ENCODE measurements at places on chromosomes 1 and 21. TPM values are rescaled to one million over a fixed set of nuclear protein-coding genes. Genes with fewer than 3 reads are reported as not detected.

- peak; percentile 88 for DNase-seq
Observed at GRCh38 chr1:41498804-41499203, 14.3 kb upstream of the EDN2 start.

- DNase-seq, result no peak
Observed at GRCh38 chr1:107990606-107991005, 25.6 kb upstream of the VAV3 start.

DNA sequence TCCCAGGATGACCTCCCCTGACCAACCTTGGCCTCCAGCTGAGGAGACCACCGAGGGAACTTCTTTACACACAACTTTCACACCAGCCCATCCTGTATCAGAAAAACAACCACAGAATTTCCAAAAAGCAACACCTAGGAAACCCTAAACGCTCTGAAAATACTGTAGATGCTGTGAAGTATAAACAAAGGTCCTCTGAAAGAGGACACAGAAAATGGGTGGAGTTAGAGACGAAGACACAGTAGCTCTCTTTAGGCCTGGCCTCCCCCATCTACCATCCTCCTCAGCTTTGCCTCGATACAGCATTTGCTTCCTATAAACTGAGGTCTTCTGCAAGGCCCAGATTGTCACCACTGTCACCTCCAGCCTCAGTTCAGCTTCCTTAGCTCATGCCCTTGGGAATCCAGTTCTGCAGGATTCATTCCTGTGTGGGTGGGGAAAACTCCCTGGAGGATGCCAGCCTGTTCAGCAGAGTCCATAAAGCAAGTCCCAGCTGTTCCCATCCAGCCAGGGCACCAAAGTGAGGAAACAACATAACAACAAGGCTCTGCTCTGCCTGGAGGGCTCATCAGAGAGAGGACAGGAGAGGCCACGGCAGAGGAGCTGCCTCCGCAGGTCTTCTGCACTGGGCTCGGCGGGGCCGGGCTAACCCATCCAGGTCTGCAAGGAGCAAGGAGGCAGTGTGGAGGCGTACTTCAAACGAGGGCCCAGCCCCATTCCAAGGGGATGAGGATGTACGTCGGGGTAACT lies 15.0 kb downstream of the PIK3C2B start:
- peak; percentile 74 for DNase-seq

DNA sequence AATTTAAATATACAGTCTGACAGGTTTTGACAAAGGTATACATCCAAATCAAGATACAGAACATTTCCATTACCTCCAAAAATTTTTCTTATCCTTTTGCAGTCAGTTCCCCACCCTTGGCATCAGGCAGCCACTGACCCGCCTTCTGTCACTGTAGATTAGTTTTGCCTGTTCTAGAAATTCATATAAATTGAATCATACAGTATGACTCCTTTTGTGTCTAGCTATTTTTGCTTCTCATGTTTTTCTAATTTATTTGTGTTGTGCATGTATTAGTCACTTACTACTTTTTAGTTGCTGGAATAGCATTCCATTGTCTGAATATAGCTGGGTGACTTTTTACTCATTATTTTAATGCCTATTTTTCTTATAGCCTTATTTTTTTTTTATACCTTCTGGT lies 3.8 kb downstream of the UTP25 start:
- no peak for DNase-seq

GRCh38 chr21:42148584-42148983 lies 70.4 kb upstream of the ABCG1 start:
- DNase-seq, result no peak

- DNase-seq, result no peak
Observed at GRCh38 chr21:33708874-33709273, 66.6 kb downstream of the ITSN1 start.

GRCh38 chr1:12478612-12478985 lies 139.4 kb downstream of the DHRS3 start:
- DNase-seq, result peak; percentile 41

DNA sequence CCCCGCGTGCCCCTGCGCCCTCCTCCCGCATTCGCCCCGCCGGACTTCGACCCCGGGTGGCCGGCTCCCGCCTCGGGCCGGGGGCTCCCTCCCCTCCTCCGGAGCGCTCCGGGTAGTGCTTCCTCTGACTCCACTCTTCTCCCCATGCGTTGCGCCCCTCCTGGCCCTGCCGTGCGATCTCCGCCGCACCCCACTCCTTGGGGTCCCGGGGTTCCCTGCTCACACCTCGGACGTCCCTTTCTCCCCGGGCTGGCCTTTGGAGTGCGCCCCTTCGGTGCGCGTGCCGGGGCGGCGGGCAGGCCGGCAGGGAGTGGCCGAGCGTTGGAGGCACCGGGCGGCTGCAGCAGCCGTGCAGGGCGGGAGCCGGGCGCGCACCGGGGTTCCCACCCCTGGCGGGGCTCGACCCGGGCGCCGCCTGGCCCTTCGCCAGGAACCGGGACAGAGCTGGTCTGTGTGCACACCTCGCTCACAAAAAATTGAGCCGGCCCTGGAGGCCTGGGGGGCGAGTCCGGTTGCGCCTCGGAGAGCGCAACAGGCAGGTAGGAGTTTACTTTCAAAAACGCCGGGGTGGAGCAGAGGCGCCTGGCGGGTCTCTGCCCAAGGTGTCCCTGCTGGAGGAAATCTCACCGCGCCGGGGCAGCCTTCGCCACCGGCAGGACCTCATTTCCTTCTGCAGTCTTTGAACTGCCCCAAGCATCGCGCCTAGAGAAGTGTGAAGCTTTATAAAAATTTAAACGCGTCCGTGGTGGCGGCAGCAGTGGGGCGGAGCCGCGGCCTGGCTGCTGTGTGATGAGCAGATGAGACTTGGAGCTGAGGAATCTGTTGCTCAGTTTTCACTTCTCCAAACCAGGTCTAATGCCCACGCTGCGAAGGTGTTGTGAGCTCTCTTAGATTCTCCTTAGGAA lies 650 bp downstream of the VANGL1 start:
- peak; percentile 69 for DNase-seq

DNA sequence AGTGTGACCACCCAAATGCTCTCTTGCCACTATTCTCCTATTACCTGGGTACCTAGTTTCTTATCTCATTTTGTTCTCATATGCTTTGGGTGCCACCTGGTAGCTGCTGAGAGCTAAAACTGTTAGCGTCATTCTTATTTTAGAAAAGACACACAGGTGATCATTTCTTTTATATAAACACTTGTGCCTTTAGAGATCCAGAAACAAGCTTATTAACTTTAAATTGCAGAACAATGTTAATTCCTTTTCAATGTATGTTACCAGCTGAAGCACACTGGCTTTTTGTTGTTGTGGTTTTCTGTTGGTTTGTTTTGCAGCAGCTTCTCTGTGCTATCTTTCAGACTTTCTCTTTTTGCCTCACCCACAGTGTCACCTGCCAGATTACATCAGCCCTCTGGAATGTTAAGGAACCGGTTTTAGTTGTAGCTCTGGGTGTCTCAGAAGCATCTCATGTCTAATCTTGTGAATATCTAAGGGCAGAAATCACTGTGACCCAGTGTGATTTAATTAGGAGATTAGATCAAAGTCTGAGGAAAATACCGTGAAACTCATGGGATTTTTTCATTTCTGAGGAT lies 43.4 kb upstream of the SLC19A2 start:
- peak; percentile 77 for DNase-seq

- DNase-seq, result no peak
Observed at GRCh38 chr1:30305061-30305460, 418.3 kb downstream of the MATN1 start.

GRCh38 chr1:184359909-184360308 lies 26.9 kb upstream of the C1orf21 start:
- no peak for DNase-seq

- no peak for DNase-seq
Observed at GRCh38 chr1:197761654-197762053, 13.6 kb downstream of the DENND1B start.

DNA sequence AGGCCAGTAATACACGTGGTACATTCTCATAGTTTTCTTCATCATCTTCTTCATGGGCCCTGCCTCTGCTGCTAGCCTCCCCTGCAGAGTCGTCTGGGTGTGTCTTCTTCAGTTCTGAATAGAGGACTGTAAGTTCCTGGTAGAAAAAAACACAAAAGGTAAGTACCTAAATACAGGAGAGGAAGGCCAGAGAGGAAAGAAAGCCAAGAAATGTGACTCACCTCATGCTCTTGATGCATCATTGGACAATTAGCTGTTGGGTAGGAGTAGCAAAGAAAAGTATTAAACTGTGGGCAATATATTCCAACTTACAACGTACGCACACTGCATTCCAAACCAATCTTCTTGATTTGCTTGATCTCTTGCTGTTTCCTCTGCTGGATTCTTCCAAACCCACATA lies 21.8 kb downstream of the FCRL3 start:
- DNase-seq, result no peak

DNA sequence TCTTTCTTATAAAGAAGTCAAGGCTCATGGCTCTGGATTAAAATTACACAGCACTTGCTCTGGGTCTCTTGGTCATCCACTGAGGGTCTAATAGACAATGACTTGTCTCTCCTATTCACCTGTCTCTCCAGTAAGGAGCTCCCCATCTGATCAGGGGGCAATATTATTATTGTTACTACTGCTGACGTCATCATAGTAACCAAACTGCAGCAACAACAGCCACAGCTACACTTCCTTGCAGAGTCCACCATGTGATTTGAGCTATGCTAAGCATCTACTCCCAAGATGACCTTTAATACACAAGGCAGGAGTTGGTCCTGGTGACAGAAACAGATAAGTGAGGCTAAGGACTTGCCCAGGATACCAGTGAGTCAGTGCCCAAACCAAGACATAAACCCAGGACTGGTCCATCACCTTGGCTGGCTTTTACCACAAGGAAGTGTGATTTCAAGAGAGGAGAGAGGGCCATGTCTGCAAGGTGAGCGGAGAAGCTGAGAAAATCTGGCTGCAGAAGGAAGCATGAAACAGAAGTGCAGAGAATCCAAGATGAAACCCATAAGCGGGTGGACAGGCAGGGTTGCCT lies 602.5 kb downstream of the PTPRU start:
- no peak for DNase-seq

GRCh38 chr1:232610192-232610901 lies 19.6 kb downstream of the SIPA1L2 start:
- DNase-seq, result no peak

GRCh38 chr1:210830034-210831028 lies 303.6 kb downstream of the KCNH1 start:
- no peak for DNase-seq

- DNase-seq, result no peak
Observed at GRCh38 chr1:215617979-215618378, 50.9 kb downstream of the KCTD3 start.

GRCh38 chr1:95966866-95967265 lies 732.9 kb downstream of the RWDD3 start:
- no peak for DNase-seq

- DNase-seq, result peak; percentile 57
Observed at GRCh38 chr1:32336963-32337675, 1.1 kb upstream of the MARCKSL1 start.

- no peak for DNase-seq
Observed at GRCh38 chr1:47459253-47459788, 21.5 kb downstream of the FOXD2 start.

DNA sequence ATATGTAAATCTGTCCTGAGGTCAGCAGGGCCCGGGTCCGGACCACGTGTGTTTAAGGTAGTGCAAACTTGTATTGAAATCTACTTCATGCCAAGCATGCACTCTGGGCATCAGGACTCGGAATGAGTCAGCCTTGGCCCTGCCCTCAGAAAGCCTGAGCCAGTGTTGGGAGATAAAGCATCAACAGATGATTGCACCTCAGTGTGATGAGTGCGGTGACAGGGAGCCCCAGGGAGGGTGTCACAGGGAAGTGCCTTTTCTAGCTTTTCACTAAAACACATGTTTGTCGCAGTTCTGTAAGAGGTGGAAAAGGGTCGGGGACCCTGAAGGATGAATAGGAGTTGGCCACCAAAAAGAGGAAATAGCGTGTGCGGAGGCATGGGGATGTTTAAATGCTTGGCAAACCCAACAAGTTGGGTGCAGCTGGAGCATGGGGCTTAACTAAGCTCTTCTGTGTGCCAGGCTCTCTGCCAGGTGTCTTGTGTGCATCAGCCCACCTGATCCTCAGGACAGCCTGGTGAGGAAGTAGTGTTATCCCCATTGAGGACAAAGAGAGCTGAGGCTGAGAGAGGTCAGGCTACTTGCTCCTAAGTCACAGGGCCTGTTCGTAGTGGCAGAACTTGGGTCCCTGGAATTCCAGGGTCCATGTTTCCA lies 48.2 kb upstream of the EPB41 start:
- no peak for DNase-seq

DNA sequence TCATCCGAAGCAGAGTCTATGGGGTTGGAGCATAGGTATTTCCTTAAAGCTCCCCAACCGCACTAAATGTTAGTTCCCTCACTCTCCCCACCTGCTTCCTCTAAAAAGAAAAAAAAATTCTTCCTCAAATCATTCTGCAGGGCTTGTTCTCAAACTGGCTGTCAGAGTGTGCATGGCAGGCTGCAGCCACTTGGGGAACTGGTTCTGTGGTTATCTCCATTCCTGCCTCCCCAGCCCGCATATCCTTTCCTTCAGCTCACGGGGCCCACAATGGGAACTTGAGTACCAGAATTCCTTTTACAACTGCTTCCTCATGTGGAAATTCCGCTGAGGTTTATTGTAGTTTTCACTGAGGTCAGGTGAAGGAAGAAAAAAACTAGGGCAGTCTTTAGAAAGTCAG lies 159.2 kb downstream of the PIGK start:
- DNase-seq, result no peak

- DNase-seq, result no peak
Observed at GRCh38 chr1:117663156-117663902, 57.5 kb downstream of the TENT5C start.

DNA sequence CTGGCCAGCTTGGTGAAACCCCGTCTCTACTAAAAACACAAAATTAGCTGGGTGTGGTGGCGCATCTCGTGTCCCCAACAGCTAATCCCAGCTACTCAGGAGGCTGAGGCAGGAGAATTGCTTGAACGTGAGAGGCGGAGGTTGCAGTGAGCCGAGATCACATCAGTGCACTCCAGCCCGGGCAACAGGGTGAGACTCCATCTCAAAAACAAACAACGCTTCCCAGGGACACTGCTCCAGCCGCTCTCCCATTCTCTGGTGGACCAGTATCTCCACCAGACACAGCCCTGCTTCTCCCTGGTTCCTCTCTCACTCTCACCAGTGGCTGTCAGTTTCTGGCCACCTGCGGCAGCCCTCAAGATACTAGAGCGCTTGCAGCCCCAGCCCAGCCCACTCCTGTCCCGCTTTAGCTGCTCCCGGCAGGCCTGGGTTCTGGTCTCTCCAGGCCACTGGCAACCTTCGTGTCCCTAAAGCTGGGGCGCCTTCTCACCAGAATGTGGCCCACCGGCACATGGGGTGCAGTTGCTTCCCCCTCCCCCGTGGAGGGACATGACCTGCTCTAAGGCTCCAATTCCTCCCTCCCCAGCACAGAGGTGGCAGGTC lies 20.9 kb upstream of the LRRC47 start:
- DNase-seq, result no peak

Gene RPTN
- not detected for total RNA-seq

Gene MRAP
- total RNA-seq, result not detected

Gene PPFIA4
- total RNA-seq, result 0.41 TPM

Gene VASH2
- total RNA-seq, result not detected

Gene TMPRSS3
- total RNA-seq, result 1.3 TPM

Gene DAB1
- total RNA-seq, result not detected

Gene GUCA2B
- total RNA-seq, result not detected

Gene C1orf21
- total RNA-seq, result 38.4 TPM

Gene MAP10
- total RNA-seq, result 1.7 TPM

Gene ASAP3
- 62.9 TPM for total RNA-seq

Gene SMCP
- not detected for total RNA-seq

Gene IFI44L
- total RNA-seq, result 5.5 TPM

Gene OXCT2
- total RNA-seq, result 7.1 TPM

Gene JAM2
- 7.4 TPM for total RNA-seq

Gene AK5
- 4.1 TPM for total RNA-seq

Data from transverse colon (tissue), 4 donors.